ENCODE measurements at places on chromosomes 5 and 9.

DNA sequence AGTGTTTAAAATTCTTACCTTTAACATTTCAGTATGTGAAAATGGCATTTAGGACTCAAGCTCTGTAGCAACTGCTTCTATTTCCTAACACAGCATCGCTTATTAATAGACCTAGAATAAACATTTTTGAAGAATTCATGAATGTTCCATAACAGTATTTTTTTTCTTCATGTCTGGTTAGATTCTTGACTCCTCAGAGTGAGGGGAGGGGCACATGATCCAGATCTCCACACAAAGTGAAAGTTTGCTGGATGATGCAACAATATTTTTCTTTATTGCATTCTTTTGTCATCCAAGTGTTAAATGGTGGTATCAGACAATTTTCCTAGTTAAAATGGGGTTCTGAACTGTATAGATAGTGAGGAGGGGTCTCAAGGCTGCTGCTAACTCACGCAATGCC is 130.8 kb upstream of the MAN2A1 start:
- no peak for DNase-seq

GRCh38 chr5:173397516-173397915 is 69.3 kb upstream of the STC2 start:
- DNase-seq = no peak

DNA sequence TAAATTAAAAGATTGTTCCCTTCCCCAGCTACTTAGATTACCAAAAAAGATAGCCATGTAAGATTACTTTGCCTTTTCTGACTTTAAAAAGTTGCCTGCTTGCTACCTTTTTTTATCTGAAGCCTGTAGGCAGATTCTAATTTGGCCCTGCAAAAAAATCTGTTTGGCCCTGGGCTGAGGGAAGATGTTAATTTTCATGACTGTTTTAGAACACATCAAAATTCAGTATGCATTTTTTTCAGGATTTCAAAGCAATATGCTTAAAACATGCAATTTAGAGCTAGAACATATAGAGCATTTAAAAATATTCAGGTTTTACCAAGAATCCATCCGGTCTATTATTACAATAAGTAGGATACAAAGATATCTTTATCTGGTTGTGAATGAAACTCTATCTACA is 563.6 kb downstream of the NR2F1-AS1 start:
- DNase-seq = no peak

- no peak for DNase-seq
Observed at GRCh38 chr5:111153945-111154344, 61.8 kb downstream of the WDR36 start.

- no peak for DNase-seq
Observed at GRCh38 chr9:98809311-98810101, 2.0 kb downstream of the GALNT12 start.

- peak; percentile 14 for DNase-seq
Observed at GRCh38 chr5:148957591-148958202, 105.2 kb downstream of the SH3TC2 start.

GRCh38 chr9:128022886-128023285 is 42.1 kb upstream of the EEIG1 start:
- no peak for DNase-seq

GRCh38 chr9:99015890-99016289 is 72.2 kb downstream of the COL15A1 start:
- no peak for DNase-seq

DNA sequence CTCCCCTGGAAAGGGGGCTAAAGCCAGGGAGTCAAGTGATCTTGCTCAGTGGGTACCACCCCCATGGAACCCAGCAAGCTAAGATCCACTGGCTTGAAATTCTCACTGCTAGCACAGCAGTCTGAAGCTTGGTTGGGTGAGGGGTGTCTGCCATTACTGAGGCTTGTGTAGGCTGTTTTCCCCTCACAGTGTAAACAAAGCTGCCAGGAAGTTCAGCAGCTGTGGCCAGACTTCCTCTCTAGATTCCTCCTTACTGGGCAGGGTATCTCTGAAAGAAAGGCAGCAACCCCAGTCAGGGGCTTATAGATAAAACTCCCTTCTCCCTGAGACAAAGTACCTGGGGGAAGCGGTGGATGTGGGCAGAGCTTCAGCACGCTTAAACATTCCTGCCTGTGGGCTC is 17.1 kb upstream of the EPB41L4A start:
- no peak for DNase-seq

GRCh38 chr5:5331848-5332247 is 90.6 kb upstream of the ICE1 start:
- DNase-seq = no peak

- peak; percentile 68 for DNase-seq
Observed at GRCh38 chr5:151157426-151158286, at the start of gene ANXA6. ANXA6 (minus strand) TSS chr5:151157779; CDS start chr5:151147901, 9,878 bp downstream.

DNA sequence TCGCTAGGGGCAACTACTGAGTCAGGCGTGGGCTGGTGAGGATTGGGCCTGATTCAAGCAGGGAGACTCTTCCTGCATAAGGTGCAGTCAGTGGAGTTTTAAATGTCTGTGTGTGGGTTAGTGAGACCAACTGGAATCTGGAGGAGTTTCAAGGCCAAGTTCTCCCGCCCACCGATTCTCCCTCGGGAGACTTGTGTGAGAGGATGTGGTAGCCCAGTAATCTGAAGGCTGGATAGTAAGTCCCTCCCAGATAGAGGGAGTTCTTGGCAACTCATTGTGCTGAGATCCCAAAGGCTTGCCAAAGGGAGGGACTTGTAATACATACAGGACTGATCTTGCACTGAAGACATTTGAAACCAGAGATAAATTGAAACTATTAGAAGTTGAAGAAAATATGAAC is 51.8 kb downstream of the WDR36 start:
- no peak for DNase-seq

DNA sequence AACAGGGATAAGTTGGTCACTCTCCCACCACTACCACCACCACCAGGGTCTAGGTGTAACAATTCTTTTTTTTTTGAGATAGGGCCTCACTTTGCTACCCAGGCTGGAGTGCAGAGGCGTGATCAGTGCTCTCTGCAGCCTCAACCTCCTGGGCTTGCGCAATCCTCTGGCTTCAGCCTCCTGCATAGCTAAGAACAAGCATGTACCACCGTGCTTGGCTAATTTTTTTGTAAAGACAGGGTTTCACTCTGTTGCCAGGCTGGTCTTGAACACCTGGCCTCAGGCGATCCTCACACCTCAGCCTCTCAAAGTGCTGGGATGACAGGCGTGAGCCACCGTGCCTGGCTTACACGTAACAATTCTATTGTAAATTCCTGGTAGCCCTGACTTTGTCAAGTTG is 27.5 kb downstream of the CORO2A start:
- no peak for DNase-seq

DNA sequence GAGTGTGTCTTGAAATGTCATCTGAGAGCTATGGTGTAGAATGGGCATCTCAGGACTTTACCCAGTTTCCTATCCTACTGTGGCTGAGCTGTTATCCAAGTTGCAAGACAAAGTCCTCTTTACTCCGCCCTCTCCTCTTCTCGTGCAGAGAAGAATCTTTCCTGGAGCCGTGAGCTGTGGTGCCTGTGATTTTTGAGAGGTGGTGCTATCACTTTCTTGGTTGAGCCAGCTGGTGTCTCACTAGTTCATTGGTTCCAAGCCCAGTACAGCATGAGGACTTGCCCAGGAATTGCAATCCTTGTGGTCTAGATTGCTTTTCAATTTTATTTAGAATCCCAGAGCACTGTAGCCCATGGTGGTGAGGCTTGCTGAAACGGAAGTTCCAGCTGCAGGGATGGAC is 2300.3 kb downstream of the MAT2B start:
- DNase-seq = no peak

GRCh38 chr9:34249274-34249673 is 70.4 kb downstream of the UBAP1 start:
- no peak for DNase-seq

DNA sequence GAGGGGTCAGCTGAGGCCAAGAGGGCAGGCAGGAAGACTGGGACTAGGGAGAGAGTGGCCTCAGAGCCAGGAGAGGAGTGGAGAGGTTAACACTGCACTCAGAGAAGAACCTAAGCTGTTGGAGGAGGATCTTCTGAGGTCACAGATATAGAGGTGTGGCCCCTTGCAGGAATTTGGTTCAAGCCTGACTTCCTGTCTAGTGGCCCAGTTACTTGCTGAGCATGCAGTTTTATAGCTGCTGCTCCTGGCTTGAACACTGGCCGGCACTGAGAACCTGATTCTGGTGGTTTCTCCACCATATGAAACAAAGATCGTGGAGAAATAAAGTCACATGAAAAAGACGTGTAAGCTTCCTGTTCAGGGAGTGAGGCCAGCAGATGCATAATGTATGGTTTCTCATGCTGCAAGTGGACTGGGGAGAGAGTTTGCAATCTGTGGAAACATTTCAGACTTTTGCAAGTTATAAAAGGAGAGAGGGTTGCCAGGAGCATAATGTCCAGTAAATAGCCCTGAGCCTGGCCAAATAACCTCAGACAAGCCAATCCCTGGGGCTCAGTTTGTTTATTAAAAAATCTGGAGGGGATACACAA is 82.6 kb downstream of the GALNT10 start:
- DNase-seq = no peak

- no peak for DNase-seq
Observed at GRCh38 chr5:5688194-5688924, 265.9 kb downstream of the ICE1 start.

DNA sequence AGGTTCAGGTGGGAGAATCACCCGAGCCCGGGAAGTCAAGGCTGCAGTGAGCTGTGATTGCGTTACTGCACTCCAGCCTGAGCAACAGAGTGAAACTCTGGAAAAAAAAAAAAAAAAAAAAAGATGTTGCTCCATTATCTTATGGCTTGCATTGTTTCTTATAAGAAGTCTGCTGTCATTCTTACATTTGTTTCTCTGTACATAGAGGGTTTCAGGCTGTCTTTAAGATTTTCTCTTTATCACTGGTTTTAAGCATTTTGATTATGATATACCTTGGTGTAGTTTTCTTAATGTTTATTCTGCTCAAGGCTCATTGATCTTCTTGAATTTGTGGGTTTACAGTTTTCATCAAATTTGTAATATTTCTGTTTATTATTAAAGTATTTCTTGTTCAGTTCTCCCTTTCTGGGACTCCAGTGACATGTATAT is 35.2 kb downstream of the MVB12B start:
- no peak for DNase-seq

- no peak for DNase-seq
Observed at GRCh38 chr9:18936094-18936871, 96.7 kb downstream of the SAXO1 start.

DNA sequence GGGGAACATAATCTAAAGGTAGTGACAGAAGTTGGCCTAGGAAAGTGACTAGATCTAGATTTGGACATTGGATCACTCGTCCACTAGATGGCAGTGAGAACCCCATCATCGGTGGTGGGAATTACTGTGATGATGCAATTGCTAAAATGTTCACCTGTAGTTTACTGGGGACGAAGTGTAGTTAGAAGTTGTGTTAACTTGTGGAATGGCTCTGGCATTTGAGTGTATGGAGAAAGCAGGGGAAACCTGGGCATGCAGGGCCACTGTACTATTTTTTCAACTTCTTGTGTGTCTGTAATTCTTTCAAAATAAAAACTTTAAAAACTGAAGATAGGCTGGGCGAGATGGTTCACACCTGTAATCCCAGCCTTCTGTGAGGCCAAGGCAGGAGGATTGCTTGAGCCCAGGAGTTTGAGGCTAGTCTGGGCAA is 75.5 kb downstream of the PHAX start:
- peak; percentile 26 for DNase-seq

DNA sequence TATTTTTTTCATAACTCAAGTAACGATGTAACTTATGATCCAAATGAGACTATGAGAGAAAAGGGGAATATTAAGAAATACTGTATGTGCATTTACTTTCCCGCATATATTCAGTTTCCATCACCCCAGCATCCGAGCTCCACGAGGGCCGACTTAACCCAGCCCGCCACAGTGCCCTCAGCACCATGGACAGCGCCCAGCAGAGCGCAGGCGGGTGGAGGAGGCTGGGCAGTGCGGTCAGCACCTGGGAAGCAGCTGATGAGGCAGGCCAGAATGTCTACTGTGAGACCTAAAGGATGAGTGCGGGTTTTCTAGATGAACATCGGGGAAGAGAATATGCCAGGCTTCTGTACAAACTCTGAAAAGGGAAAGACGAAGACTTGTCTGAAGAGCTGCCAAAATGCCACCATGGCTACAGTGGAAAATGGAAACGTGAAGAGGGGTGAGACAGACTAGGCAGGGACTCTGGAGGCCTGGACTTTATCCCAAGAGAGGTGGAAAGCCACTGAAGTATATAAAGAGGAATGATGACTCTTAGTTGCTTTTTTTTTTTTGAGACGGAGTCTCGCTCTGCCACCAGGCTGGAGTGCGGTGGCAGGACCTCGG is 34.5 kb upstream of the MED27 start:
- peak; percentile 25 for DNase-seq

- DNase-seq = no peak
Observed at GRCh38 chr5:172127581-172127980, 60.4 kb downstream of the STK10 start.

DNA sequence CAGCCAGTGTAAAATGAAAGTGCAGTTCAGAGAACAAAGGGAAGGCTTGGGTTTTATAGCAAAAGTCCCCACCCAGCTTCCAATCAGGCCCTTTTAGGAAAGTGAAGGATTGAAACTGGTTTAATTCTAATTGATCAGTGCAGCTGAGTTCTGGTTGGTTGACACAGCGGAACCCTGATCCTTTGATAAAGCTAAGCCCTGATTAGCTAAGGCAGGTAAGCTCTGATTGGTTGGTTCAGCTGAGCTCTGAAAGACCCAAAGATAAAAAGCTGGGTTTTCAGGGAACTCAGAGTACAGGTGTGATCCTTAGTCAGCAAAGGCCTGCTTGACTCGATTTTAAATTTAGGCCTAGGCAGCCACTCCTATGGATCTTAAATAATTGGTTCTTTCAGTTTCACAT is 70.8 kb upstream of the PRRC1 start:
- DNase-seq = no peak

DNA sequence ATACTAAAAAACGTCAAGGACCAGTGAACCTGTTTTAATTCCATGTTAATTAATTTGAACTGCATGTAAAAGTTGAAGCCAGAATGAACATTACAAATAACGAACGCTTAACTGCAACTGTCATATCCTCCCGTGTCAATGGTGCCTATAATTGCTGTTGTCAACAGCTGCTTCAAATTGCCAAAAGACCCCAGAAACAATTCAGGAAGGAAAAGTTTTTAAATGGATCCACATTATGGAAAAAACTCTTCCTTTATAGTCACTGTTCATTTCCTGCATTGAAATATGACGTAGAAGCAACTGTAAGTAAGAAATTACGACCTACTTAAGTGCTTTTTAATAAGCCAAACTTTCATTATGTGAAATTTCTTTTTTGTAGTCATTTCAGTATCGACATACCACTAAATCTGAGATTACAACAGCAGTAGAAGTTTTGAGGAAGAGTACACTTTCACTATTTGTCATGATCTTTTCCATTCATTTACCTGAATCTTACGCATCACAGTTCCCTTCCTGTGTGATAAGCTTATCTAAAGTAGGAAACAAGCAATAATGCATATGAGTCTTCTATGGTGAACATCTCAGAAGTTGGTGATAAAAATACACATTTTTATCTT is 37.8 kb downstream of the MEF2C start:
- no peak for DNase-seq

GRCh38 chr5:179229331-179229831 is 115.9 kb downstream of the ADAMTS2 start:
- DNase-seq = no peak

- DNase-seq = no peak
Observed at GRCh38 chr9:113973963-113974413, 97.9 kb downstream of the ZNF618 start.

Measured in activated T-cell treated with anti-CD3 and anti-CD28 coated beads for 48 hours (primary cell).